ENCODE measurements at places on chromosomes 1 and 21.

DNA sequence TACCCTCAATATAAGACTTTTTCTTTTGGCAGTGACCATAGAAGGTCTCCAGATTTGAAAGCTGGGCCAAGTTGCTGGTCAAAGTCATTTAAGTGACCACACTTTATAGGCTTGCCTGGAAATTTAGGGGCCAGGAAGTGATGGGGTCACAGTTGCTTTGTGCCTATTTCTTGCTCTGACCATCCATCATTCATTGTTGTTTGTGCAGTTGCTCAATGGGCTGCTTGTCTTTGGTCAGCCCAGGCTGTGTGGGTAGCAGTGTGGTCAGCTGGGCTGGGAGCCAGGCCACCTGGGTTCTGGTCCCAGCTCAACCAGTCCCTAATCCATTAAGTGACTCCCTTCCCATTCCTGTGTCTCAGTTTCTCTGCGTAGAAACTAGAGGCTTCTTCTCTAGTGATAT is 2.1 kb upstream of the OTUD7B start:
- no peak for DNase-seq

DNA sequence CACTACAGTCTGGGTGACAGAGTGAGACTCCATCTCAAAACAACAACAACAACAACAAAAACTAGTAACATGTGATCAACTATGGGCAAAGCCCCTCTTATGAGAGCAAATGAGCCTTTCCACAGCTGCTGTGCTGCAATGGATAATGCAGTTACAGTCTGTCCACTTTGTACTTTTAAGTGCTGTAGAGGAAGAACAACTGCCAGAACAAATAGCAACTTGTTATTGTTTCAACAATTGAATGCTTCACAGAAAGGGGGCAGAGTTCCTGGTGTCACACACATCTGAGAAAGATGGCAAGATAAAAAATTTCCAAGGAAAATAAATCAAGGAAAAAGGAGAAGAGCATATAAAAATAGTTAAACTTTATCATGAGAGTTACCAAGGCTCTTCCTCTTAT is 243.6 kb upstream of the DMRTA2 start:
- no peak for DNase-seq

DNA sequence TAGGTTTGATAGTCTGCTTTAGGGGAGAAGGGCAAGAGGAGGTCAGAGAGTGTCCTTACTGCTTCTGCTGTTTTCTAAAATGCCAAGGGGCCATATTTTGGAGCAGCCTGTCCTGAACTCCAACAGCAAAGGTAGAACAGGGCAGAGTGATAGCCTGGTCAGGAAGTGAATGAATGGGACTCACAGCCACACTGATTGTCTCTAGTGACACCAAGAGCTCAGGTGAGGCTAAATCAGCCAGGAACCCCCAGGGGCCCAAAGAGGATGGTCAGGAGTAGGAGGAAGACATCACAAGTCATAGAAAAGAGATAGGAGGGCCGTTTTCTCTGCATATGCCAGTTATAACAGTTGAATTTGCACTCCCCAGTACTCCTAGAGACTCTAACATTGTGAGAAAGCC is 97.4 kb upstream of the DUSP10 start:
- no peak for DNase-seq

DNA sequence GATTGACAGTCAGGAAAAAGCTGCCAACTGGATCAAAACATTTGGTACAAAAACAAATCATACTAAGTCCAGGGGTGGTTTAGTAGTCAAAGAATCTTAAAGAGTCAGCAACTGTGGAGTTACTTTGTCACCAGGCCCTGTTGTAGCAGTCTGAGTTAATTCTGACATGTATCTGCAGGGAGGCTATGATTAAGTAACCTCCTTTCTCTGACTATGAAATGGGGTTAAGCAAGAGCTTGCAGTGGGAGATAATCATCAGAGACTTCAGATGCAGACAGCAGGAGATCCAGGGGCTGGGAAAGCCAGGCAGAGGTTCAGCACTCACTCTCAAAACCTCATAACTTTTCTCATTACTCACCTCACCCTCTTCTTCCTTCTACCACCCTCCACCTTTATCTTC is 99.2 kb upstream of the BTG3 start:
- DNase-seq = no peak

DNA sequence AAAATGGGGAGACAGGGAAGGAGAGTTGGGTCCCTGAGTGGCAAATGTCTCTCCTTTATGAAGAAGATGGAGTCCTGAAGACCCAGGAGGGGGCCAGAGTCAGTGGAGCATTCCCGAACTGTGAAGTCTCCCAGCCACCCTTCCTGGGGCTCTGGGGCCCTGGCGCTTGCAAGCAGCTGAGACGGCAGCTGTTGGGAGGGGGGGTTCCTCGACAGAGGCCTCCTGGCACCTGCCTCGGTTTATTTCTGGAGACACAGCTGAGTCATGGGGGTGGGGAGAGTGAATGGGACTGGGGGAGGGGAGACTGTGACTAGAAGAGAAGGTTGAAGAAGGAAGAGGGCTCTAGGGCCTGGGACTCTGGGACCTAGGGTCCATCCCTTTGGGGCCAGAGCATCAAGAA is 14.0 kb downstream of the NES start:
- DNase-seq = no peak

- DNase-seq = no peak
Measured at GRCh38 chr21:44923480-44924084, 2.9 kb upstream of the ITGB2 start.

GRCh38 chr1:93738926-93739325 is 57.3 kb upstream of the BCAR3 start:
- DNase-seq = no peak

DNA sequence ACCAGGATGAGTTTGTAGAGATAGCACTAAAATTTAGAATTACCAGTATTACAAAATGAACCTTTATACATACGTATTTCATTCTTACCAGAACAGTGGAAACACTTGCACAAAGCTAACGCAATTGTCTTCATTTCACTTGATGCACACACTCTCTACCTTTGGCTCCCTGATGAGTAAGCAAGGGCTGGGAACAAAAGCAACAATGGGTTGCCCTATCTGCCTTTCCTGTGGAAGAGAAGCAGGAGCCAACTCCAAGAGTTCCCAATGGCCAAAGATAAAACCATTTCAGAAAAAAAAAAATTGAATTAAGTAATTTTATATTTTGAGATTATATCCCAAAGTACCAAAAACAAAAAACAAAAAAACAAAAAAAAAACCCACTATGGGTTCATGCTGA is 344.1 kb upstream of the GREM2 start:
- no peak for DNase-seq

DNA sequence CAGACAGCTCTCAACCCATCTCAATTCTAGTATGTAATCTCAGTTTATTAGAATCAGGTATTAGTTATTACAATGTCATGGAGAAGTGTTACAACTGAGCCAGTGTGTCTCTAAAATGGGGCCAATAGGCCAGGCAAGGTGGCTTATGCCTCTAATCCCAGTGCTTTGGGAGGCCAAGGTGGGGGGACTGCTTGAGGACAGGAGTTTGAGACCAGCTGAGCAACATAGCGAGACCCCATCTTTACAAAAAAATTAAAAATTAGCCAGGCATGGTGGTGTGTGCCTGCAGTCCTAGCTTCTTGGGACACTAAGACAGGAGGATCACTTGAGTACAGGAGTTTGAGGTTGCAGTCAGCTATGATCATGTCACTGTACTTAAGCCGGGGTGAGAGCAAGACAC is 104.9 kb downstream of the BCAR3 start:
- DNase-seq = no peak

DNA sequence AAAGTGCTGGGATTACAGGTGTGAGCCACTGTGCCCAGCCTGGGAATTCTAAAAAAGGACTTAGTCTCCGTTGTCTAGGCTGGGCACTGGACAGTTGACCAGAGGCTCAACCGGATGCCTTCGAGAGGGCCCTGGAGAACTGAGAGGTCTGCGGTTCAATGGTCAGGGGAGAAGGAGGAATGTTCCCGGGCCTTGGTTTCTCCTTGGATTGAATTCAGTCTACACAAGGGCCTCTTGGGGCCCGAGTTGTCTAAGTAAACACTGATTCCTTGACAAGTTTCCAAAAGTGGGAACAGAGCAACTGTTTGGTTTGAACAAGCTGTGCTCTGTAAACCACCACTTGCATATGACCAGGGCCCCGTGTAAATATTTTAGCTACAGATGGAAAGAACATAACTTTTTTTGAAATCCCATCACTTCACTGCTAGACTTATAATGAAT is 29.1 kb upstream of the CAPZB start:
- no peak for DNase-seq

GRCh38 chr1:246647513-246647912 is 76.7 kb upstream of the SCCPDH start:
- DNase-seq = no peak

Measured in HTR-8/SVneo (cell line).